Stimulated activated naive CD8-positive, alpha-beta T cell treated with anti-CD3 and anti-CD28 coated beads, Interleukin-15, Interleukin-2, amounts not matched to agents 100 U/mL and 50 U/mL, for 24 hours (primary cell): ENCODE measurements at places on chromosomes 5 and 9.

GRCh38 chr9:92349771-92350739 lies 24.3 kb downstream of the CENPP start:
- DNase-seq = no peak

DNA sequence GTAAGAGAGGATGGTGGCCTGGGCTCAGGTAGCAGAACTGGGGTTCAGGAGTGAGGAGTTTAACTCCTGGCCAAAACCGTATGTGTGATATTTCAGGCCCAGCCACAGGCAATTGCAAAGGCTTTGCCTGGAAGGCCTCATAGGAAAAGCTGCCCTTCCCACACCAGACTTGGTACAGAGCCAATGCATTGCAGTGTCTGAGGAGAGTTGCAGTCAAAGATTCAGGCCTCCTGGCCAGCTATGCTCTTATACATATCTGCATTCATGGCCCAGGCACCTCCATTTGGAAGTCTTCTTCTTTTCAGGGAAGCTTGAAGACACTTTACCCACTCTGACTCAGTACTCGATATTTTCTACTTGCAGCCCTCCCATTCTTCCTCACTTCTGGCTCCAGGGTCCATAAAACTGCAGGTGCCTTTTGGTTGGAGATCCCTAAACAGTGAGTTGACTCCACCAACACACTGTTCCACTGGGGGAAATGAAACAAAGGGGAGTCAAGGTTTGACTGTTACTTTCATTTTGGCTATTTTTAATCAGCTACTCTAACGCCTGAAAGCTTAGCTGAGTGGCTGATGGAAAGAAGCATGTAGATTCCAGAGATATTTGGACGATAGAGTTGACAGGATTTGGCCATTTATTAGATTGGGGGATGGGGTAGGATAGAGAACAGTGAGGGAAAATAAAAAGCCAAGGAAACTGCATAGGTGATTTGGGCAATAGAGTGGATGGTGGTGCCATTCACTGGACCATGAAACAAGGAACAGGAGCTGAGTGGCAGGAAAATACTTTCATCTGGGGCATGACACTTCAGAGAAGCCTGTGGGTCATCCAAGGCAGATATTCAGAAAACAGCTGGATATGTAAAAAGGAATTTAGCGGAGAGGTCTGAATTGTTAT lies 30.6 kb upstream of the IL33 start:
- no peak for DNase-seq

DNA sequence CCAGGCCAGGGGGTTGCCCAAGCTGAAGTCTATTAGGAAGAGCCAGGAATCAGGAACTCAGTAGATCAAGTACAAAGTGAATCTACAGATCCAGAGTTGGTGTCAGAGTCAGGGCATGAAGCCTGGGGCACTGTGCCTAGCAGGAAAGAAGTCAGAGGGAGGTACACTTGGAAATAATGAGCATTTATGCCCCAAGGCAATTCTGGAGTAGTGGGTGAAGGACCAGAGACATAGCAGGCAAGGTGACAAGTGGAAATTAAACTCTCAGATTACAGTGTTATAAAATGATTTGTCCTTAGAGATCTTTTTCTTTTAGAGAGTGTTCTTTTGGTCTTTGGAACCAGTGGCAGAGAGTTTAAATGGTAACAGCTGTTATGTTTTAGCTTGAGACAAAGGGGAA lies 138.0 kb downstream of the ADAMTSL1 start:
- no peak for DNase-seq

GRCh38 chr9:75823151-75823550 lies 67.3 kb upstream of the PCSK5 start:
- DNase-seq = no peak

GRCh38 chr5:908172-908571 lies 15.5 kb downstream of the TRIP13 start:
- DNase-seq = no peak
